Stimulated activated CD4-positive, alpha-beta T cell treated with anti-CD3 and anti-CD28 coated beads, Interleukin-15, amount 100 ng/mL, for 24 hours (primary cell): ENCODE measurements at places on chromosomes 7 and 10.
A peak's percentile ranks its signal among the peaks of the same experiment; 100 is the strongest.

GRCh38 chr10:70324951-70325781 lies 41.4 kb upstream of the NPFFR1 start:
- DNase-seq: no peak

- DNase-seq: no peak
These were observed 191.1 kb downstream of the ZMYND11 start for GRCh38 chr10:326350-326749.

DNA sequence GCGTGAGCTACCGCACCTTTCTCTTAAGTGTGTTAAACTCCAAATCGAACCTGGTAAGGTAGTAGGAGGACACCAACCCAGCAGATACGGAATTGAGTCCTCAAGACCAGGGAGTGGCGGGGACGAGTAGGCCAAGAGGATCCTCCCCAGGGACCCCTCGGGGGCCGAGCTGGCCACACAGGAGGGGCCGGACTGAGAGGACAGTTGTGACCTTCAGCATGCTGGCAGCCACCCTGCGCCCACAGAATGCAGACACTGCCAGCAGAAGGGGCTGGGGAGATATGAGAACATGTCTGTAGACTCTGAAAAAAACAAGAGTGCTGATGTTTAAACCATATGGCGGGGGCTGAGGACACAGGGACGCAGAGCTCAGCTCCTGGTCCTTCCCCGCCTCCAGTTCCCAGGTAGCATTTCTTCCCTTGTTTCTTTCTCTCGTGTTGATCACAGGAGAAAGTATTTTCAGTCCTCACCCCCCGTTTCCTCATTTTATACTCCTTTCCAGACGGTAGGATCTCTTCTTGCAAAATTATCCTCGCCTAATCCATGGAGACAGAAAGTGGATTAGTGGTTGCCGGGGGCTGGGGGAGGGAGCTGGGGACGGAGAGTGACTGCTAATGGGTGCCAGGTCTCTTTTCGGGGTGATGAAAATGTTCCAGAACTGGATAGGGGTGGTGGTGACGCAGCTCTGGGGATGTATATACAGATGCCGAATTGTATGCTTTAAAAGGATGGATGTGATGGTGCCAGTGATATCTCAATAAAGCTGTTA lies 11.5 kb upstream of the UNCX start:
- no peak for DNase-seq

DNA sequence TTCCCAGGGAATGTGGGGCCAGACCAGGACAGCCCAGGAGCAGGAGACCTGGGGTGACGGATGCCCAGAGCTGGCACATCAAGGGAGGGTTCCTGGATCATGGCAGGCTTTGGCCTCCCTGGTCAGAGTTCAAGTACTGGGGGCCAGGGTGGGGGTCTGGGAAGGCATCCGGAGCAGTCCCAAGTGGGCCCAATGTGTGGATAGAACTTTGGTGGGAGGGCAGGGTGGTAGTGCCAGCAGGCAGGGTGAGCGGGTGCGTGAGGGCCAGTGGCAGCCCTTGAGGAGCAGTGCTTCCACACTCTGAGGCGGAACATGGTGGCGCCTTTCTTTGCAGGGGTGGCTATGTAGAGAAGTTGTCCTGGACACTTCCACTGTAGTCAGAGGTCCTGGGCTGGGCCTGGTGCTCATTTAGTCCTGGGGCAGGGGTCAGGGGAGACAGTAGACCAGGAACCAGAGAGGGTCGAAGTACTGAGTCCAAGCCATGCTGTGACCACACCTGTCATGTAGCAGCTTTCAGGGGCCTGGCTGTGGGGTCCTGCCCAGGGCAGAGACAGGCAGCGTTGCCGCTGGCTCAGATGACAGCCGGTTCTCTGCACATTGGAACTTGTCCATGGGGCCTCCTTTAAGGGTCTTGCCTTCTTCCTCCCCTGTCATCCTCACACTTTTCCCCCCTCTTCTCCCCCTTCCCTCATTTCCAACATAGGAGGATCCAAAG lies 22.2 kb upstream of the CSGALNACT2 start:
- no peak for DNase-seq

GRCh38 chr7:69982197-69982596 lies 383.9 kb downstream of the AUTS2 start:
- no peak for DNase-seq

DNA sequence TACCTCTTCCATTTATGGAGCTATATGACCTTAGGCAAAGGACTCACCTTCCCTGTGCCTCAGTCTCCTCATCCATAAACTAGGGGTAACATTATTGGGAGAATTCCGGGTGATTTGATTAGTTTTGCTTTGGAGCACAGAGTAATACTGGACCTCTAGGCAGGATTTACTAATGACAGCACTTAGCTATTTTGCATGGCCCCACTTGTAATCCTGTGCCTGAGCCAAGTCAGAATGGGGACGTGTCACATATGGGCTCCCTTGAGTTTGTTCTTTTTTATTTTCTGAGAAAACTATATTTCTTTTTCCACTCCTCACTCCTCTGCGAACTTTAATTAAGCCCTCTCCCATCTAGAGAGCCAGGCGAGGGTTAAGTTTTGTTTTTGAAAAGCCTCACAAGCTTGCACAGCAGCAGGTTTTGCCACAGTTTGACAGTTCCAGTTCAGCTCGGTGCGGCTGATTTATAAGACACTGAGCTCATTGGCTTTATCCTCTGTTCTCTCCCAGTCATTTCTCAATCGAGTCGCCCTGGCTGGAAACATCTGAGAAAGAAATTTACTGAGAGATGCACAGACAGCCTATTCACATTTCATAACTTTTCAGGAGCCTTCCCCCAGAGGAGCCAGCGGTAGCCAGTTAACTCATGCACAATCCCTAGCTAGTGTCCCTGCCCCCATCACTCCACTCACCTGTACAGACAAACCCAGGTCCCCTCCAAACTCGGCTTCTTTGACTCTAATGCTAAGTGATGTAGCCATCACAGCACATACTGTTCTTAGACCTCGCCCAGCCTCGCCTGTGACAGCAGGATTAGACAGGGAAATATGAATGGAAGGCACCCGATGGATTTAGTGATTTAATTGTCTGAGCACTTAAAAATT lies 441.9 kb upstream of the NPVF start:
- DNase-seq: no peak

GRCh38 chr10:29657719-29658274 lies 23.0 kb upstream of the SVIL start:
- DNase-seq: no peak

GRCh38 chr7:136336932-136337331 lies 359.8 kb upstream of the MTPN start:
- no peak for DNase-seq

DNA sequence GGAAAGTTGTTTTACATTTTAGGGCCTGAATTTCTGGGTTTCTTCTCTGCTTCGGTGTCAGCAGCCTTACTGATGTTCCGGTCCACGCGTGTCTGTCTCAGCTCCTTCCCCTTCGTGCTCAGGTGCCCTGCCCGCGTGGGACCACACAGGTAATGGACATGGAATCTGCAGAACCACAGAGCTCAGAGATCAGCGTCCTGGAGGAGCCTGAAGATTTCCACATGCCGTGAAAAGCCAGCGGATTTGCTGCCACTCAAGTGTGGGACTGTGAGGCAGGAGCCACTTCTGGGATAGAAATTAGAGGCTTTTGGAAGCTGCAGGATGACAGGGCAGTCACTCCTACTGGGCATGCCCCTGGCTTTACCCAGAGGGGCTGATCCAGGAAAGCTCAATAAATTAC lies 666.1 kb upstream of the FOXK1 start:
- DNase-seq: no peak

GRCh38 chr10:68600041-68600778 lies 40.1 kb downstream of the TET1 start:
- DNase-seq: peak; percentile 61

GRCh38 chr7:149310113-149310836 lies 48.3 kb downstream of the ZNF783 start:
- no peak for DNase-seq

DNA sequence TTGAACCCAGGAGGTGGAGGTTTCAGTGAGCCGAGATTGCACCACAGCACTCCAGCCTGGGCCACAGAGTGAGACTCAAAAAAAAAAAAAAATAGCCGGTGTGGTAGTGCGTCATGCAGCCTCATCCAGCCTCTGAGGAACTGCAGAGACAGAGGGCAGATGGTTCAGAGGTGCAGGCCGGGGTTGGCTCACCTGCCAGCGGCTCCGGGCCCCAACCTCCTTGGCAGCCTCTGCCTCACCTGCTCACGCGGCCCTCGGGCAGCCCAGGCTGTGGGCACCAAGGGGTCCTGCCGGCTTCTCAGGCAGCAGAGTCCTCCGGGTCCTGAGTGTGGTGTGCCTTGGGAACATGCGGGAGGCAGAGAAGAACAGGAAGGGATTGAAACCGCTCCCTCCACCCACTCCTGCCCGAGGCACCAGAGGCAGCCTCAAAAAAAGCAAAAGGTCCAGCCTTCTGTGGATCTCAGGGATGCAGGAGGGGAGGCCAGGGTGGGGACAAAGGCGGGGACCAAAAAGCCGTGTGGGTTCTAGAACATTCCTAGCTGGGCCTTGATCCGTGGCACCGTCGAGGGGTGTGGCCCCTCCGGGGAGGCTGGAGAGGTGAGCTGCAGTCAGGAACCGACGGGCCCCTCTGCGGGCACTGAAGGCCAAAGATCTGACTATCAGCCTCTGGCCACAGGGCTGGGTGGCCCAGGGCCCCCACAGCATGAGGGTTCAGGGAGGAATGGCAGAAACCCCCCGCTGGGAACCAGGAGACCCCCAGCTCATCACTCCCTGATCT lies 55.4 kb upstream of the DNAJB6 start:
- DNase-seq: no peak

GRCh38 chr7:55181762-55182161 lies 162.9 kb downstream of the EGFR start:
- DNase-seq: no peak

- no peak for DNase-seq
These were observed 116.0 kb upstream of the PCGF5 start for GRCh38 chr10:91104193-91105041.

- DNase-seq: no peak
These were observed 11.8 kb upstream of the OPN4 start for GRCh38 chr10:86642499-86642898.

DNA sequence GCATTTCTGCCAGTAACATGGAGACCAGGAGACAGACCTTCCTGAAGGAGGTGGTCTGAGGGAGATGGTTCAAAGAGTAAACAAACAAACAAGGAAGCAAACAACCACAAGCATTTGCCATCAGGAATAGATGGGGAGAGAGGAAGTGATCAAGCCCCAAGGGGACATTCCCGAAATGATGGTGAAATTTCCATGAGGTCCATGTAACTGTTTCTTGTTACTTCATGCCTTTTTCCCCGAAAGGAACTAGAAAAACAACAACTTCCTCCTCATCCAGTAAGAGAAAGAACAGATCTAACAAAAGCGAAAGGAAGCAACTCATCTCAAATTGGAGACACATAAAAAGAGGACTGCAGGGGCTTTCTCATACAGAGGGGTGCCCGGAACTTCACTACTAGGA lies 152.5 kb upstream of the ZNF32 start:
- DNase-seq: no peak

GRCh38 chr10:49620841-49621378 lies 7.1 kb downstream of the CHAT start:
- DNase-seq: no peak

DNA sequence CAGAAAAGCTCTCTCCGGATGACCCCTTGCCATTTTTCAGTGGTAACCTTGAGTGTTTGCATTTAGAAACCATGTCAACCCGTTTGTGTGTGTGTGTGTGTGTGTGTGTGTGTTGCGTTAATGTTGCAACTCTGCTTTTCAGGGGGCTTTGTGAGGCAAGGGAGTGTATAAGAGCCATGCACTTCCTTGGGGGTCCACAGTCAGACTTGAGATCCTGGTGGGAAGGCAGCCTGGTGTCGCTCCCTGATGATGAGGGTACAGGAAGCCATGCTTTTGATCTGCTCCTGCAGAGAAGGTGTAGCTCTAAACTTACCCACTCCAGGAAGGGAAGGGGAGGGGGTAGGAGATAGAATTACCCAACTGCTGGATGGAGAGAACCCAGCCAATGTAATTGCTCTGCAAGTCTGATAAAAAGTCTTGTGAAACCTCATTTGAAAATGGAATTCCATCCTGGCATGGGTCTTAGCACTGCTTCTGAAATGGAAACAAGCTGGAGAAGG lies 10.7 kb downstream of the GRK5 start:
- DNase-seq: no peak

DNA sequence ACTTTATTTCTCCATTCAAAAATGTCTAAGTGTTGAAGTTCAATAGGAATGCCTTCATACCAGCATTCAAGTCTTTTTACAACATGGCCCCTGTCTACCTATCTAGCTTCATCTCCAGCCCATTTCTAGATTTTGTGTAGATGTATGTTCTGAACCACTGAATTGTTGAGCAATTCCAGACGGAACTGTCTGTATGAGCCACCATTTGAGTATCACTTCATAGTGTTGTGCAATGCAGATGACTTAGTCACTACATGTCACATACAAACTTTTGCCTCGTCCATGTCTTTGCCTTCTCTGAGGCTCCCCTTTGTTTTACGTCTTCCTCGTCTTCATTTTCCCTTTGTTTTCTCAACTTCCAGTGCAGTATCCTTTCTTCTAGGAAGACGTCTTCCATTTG lies 118.1 kb downstream of the INHBA start:
- DNase-seq: no peak

GRCh38 chr10:101062232-101063049 lies 652 bp downstream of the KAZALD1 start:
- peak; percentile 76 for DNase-seq

DNA sequence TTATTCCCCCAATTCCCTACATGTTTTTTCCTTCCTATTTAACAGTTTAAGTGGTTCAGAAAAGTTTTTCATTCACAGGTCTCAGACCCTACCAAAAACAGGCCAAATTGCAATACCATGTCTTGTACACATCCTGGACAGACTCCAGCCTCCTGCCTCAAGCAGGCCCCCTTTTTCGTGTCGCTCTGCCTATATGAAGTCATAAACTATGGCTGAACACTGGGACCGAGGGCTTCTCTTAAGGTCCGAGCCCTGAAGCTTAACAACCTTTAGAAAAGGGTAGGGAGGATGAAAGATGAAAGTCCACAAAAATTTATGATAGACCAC lies 1.4 kb downstream of the FBXW4 start:
- peak; percentile 39 for DNase-seq
